ENCODE measurements at places on chromosomes 1 and 21.

DNA sequence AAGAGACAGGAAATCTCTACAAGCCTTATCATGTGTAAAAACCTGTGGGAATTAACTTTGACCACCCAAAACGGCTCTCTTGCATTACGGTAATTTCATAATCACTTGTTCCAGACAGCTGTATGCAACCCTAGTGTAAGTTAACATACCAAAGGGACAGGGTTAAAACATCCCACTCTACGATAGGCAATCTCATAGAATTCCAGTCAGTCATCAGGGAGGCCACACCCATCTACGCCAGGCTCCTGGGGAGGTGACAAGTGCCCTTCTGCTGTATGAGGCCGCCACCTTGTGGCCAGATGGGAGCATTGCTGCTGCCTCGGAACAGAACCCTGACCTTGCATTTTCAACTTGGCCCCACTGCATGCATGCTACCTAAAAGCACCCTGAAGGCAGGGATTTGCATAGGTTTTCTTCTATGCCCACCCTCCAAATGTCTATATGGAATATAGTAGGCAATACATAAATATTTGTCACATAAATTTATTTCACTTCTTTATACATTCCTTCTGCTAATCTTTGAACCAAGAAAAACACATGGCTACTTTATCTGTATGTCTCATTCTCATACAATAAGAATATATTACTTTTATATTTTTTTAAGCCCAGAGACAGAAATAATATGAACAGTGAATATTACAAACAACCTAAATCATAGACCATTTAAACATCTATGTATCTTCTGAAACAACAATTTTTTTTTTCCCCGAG, 12.6 kb downstream of the HSF2BP start:
- peak; percentile 75 for DNase-seq

DNA sequence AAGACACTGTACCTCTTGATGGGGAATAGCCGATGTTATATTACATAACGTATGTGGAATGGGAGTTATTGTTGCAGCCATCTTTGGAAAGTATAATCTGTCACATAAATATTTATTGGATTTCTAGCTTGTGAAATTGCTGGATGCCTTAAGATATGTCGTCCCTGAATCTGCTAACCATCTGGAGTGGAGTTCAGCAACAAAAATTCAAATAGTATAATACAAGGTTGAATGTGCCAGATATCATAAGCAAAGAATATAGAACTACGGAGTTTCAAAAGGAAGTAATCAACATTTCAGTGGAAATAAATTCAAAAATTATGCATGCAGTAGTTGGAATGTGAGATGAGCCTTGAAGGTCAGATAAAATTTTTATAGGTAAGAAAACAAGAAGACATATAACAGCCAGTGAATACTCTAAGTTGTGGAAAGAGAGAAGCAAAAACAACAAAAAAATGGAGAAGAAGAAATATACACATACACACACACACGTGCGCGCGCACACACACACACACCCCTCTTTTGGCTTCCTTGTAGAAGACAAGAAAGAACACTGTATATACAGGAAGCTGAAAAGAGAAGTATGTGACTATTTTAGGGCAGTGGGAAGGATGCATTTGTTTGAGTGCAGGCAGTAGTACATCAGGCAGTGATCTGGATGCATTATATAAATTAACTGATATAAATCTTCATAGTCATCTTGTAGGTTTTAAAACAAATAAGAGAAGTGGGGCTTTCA, 516.7 kb downstream of the KCNT2 start:
- no peak for DNase-seq

GRCh38 chr1:11925938-11926292, 312 bp downstream of the KIAA2013 start:
- no peak for DNase-seq

DNA sequence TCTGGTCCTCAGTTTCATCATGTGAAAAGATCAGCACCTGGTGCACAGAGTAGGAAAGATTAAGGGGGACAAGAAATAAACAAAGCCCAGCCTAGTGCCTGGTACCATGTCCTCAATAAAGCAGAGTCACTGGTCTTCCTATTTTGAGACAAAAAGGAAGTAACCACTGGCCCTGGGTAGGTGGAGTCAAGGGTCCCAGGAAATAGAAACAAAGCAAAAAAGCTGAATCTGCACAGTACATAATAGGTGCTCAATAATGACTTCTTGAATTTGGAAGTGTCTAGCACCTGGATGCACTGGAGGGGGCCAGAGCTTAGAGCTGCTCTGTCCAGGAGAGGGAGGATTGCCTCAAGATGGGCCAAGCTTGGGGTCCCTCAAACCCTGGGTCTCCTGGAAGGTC, 1.9 kb upstream of the EPHB2 start:
- no peak for DNase-seq

DNA sequence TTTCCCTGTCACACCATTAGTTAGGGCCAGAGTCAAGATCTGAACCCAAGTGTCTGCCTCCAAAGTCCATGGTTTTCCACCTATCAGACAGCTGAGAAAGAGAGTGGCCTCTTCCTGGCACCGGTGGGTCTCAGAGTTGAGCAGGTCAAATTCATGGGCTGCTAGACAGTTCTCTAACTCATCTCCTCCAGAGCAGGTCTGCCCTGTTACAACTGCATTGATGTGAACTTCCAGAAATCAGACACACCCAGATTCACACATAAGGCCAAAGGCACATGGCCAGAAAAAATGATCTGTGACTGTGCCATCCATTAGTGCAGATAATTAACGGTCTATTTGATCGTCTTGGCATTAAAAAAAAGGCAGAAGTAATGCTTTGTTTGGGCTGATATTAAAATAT, 17.5 kb downstream of the SMIM12 start:
- no peak for DNase-seq

DNA sequence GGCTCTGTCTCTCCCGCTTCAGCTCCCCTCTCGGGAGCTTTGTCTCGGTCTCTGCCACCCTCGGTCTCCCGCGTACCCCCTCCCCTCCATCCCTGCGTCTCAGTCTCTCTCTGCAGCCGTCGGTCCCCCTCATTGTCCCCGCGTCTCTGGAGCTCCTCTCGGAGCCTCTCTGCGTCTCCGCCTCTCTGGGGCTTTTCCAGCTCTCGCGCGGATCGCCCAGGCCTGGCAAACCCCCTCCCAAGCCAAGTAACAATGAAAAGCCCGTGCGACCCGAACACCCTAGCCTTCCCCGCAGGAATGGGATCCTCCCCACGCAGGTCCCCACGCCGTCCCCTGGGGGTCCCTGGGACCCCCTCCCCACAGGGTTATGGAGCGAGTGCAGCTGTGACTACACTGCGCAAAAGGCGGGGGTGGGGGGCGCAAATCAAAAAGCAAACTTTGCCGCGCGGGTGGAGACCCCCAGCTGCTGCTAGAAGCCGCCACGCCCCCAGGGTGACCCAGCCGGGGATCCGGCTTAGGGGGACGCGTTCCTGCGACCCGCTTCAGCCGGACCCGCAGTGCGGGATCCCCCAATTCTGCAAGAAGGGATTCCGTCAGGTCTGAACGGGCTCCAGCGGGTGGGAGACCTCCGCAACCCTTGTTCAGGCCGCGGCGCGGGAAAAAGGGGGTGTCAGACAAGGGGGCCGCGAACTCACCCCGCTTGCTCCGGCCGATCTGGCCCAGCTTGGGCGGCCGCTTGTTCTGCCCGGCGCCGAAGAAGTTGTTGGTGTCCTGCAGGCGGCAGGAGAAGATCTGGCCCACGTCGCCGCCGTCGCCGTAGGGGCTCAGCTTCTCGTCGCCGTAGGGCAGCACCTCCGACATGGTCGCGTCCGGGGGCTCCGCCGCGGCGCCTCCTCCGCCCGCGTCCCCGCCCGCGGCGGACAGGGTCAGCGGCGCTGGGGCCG, 1.2 kb downstream of the CAMK2N1 start:
- DNase-seq = no peak

- DNase-seq = no peak
Measured at GRCh38 chr1:31712630-31713029, 8.8 kb upstream of the COL16A1 start.

DNA sequence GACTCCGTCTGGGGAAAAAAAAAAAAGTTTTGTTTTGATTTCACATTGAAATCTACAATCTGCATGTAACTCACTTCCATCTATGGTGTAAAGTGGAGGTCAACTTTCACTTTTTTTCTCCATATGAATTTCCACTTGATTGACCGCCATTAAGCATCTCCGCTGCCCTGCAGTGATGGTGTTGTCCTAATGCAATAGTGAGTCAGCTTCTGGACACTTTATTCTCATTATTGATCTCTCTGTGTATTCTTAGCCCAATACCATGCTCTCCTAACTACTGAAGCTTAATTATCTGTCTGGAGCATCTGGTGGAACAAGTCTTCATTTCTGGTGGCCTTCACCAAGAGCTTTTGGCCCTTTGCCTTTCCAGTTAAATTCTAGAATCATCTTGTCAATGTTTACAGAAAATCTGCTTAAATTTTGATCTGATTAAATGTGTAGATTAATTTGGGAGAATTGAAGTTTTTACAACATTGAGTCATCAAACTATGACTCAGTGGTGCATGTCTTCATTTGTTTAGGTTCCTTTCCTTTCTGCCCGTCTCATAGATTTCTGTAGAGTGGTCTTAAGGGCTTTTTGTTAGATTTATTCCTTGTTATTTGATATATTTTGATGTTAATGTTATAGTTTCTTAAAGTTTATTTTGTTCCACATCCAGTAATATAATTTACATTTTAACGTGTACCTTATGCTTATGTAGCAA, 181.5 kb downstream of the PRDM2 start:
- no peak for DNase-seq

DNA sequence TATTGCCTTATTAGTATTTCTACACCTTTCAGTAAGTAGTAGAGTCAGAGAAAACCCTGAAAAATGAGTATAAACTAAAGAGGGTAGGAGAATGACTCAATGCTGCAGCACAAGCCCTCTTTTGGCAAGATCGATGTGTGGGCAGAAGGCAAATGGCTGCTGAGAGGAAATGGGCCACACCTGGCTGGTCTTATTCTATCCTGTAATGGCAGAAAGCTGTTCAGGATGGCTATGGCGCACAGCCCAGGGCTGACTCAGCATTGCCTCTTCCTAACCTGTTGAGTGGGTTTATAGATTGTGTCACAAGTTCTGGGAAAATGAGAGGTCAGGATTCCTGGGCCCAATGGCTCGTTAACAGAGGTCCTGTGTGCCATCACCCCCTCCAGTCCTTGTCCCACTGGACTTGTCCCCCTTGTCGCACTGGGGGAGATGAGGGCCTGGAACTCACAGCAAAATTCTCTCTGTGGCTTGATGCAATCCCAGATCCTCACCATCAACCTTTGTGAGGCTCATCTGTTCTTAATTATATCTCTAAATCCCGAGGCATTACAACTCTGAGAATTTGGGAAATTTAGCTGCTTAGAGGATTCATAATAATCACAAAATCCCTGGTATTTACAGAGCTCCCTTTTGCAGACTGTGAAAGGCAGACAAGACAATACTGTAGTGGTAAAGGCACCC, 13.2 kb downstream of the HMGB4 start:
- DNase-seq = no peak

GRCh38 chr1:167722152-167722869, 529 bp downstream of the MPZL1 start:
- DNase-seq = no peak

- DNase-seq = no peak
Measured at GRCh38 chr1:43373066-43373940, 5.5 kb upstream of the ELOVL1 start.

- DNase-seq = no peak
Measured at GRCh38 chr1:37699147-37699546, 6.8 kb downstream of the CDCA8 start.

GRCh38 chr1:165858967-165859845, 31.8 kb downstream of the UCK2 start:
- DNase-seq = no peak

DNA sequence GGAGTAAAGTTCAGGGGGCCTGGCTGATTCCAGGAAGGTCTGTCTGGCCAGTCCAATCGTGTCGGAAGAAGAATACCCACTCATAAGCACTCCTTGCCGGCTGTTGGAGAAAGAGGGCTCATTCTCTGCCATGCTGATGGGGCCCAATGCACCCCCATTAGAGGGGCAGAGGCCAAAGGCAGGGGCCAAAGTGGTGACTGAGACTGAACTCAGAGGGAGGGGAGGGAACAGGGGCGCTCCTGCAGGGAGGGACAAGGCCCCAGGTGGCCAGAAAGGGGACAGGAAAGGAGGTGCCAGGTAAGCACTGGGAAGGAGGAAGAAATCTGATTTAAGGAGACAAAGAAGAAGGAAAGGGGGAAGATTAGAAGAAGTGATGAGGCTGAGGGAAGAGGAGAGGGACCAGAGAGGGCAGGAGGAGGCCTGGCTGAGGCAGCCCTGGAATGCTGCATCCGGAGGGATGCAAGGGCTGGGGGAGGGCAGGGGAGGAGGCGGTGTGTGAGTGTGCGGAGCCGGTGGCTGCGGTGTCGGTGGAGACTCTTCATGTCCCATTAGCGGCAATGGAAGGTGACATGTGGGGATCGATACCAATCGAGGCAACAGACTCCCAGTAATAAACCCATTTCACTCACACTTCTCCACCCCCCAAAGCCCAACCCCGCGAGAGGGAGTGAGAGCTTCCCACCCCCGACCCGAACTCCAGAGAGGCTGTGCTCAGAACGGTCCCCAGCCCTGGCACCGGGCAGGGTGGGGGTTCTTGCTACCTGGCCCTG, 12.0 kb upstream of the ETV3L start:
- DNase-seq = no peak

DNA sequence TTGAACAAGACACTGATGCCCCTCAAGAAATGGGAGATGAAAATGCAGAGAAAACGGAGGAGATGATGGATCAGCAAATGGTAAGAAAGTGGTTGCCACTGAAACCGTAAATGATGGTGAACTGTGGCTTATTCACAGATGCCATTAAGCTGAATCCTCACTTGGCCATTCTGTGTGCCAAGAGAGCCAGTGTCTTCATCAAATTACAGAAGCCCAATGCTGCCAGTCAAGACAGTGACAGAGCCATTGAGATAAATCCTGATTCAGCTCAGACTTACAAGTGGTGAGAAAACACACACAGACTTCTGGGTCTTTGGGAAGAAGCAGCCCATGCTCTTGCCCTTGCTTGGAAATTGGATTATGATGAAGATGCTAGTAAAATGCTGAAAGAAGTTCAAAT, 52.5 kb downstream of the NBPF6 start:
- no peak for DNase-seq

- DNase-seq = peak; percentile 13
Measured at GRCh38 chr1:212225416-212225815, 59.8 kb upstream of the PPP2R5A start.

DNA sequence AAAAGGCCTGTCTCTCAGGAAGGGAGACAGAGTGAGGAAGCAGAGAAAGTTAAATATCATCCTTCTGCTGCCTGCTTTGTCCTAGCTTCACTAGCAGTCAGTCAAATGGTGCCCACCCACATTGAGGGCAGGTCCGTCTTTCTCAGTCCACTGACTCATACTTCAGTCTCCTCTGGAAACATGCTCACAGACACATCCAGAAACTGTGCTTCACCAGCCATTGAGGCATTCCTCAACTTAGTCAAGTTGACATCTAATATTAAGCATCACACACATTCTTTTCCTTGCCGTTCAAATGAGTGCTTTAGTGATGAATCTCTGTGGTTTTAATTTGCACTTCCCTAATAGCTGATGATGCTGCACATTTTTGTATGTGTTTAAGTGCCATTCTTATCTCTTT, 777.8 kb upstream of the PRMT6 start:
- DNase-seq = no peak

DNA sequence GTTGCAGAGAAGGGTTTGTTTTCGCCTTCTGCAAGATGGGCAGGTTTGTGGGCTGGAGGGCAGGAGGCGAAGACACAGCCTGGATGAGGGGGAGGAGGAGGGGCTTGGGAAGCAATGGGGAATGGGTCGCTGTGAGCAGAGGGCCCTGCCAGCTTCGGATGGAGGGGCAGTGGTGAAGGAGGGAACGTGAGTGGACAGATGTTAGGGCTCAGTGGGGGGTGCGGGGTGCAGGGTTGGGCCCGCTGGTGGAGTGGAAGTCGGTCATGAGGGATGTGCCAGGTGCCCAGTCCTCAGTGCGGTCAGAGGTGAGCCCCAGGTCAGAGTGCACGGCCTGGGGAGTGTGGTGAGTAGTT, 55.5 kb upstream of the ABCG1 start:
- no peak for DNase-seq
